ENCODE measurements at places on chromosomes 5 and 9.

- DNase-seq = no peak
Measured at GRCh38 chr5:130868186-130868840, 296.7 kb downstream of the HINT1 start.

DNA sequence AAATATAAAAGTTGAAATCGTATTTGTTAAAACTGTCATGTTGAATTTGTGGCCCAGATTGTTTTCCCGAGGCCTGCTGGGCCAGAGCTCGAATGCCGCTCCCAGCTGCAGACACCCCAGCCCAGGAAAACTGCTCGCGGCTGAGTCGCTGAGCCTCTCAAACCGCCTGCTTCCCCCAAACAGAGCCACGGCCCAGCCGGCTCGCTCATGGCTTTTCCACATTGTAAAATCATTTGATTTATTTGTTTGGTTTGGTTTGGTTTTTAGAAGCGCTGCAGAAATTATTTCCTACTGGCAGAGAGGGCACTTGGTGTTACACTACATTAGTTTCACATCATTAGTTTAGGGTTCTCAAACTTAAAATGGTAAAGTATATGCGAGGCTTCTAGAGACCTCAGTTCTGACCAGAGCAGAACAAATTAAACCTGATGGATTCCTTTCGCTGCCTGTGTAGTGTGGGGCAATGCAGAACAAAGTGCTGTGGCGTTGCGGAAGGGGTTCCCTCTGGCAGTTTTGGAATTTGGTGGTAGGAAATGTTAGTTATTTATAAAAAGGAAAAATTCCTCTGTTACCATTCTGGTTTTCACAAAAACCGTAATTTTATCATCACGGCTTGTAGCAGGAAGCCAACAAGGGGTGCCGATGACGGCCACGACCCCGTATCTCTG is 156.5 kb upstream of the PITX1 start:
- no peak for DNase-seq

DNA sequence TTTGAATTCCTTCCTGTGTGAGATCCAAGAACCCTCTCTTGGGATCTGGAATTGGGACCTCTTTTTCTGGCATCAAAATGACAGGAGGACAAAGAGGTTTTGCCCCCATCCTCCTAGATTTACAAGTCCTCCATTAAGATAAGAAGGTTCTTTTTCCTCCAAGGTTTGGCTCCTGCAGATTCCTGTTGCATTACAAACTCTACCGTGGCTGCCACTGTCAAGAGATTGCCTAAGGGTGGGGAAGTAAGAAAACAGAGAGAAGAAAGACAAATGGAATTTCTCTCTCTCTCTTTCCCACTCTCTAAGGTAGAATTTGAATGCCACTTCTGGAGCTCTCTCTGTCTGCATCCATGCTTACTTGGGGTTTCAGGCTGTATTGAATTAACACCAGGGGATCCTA is 12.0 kb upstream of the SVEP1 start:
- DNase-seq = no peak

GRCh38 chr5:143922718-143923117 is 110.8 kb downstream of the HMHB1 start:
- no peak for DNase-seq

DNA sequence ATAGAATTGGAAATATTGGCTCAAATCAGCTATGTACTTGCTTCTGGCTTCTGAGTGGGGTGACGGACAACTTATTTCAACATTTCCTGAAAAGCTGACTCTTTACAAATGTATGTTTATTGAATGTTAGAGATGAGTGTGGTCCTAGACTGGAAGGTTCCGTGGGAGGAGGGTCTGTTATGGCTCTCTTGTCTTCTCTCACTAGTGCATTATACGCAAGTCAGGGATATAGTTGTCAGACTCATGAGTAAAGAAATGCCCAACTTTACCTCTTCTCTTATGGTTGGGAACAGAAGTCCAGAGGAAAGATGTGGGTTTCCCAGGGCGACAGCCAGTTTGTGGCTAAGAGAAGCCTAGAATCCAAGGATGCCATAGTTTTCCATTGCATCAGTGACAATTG is 839.3 kb upstream of the WWC1 start:
- DNase-seq = no peak

GRCh38 chr5:90878549-90879196 is 320.1 kb downstream of the ADGRV1 start:
- no peak for DNase-seq

Measured in stimulated activated CD8-positive, alpha-beta memory T cell treated with anti-CD3 and anti-CD28 coated beads, Interleukin-12 subunit alpha, Interleukin-12 subunit beta, amount 100 ng/mL, for 4 hours (primary cell).